C1 segment of cervical spinal cord (tissue), 14 donors: ENCODE measurements at places on chromosomes 1 and 21.

GRCh38 chr1:216222288-216222687, 201.0 kb downstream of the USH2A start:
- DNase-seq: no peak

DNA sequence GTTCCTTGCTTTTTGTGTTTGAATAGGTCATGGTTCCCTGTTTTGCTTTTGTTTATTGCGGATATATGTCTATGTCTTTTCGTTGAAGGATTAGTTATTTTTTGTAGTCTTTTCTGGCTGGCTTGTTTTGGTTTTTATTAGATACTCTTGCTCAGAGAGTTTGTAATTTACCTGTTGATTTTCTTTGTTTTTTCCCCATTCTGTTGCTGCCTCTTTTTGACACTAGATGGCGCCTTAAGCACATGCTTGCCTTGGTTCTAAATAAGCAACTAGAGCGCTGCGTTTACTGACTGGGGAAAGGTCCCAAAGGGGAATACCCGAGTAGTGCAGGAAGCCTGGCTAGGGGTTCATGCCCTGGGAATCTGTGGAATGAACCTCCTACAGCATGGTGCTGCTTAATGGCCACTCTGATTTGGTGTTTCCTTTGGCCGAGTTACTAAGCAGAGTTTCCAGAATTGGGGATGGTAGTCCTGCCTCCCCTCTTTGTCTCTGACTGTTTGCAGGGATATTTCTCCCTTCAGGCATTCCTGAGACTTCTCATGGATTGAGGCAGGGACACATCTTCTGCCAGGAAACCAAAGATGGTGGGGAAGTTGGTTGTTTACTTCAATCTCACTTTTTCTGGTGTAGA, 143.2 kb downstream of the PTPRU start:
- DNase-seq: no peak

DNA sequence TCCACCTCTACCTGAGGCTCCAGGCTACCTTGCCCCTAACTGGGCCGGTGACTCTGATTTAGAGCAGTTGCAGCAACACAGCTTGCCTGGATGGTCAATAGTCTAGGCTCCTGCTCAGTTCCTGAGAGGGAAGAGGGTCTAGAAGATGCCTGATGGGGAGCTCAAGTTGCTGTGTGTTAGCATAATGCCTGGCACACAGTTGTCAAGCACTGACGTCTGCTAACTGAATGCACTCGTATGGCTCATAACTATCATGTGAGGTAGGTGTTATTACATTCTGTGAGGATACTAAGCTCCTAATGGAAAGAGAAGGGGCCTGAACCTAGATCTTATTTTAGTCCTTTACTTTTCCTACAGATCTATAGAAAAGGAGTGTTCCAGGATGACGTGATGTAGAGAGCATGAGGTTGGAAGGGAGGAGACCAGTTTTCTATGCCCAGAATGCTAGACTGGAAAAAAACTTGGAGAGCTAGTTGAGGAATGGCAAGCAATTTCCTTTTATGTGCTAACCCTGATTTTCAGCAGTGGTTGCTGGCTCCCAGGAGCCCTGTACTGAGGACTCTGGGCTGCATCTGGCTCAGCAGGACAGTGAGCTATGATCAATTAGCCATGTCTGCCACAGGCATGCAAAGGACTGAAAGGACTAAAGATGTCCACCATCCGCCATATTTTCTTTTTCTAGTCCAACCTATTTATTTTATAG, 30.0 kb downstream of the FAM78B start:
- no peak for DNase-seq

DNA sequence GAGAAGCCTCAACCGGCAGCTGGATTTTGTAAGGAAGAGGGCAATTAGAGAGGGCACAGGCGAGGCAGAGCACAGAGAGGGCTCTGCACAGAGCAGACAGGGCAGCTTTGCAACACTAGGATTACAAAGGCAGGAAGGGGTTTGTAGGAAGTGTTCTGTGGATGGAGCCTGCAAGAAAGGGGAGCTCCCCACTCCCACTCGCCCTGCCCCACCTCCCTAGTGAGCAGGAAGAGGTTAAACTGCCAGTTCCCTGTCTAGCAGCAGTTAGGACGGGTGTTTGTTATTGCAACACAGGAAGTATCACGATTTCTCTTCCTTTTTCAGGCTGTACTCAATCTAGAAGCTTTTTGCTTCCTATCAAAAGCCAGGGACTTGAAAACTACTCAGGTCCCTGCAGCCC, 63.3 kb upstream of the LRRC8D start:
- peak; percentile 23 for DNase-seq

DNA sequence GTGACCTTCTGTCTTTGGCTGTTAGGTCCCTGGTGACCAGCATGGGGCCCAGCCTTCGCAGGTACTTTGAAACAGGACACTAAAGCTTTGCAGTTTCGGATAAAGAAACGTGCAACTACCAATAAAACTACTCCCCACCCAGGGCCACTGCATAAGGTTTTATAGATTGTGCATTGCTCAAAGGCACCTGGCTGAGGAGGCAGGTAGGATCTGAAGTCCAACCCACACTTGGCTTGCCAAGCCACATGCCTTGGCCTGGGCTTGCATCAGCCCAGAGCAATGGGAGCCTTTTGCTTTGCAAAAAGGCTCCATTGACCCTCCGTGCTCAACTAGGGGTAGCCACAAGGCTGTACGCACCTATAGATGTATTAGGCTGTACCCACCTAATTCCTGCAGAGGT, 84.4 kb upstream of the SYT6 start:
- DNase-seq: no peak

DNA sequence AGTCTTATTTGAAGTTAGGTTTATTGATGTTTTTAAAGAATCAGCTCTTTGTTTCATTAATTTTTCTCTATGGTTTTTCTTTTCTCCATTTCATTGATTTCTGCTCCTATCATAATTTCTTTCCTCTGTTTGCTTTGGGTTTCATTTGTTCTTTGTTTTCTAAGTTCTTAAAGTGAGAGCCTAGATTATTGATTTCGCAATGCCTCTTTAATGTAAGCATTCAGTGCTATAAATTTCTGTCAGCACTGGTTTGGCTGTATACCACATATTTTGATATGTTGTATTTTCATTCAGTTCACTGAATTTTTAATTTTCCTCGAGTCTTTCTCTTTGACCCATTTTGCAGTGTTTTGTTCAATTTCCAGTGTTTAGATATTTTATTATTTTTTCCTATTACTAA, 68.7 kb downstream of the DNAH14 start:
- no peak for DNase-seq

DNA sequence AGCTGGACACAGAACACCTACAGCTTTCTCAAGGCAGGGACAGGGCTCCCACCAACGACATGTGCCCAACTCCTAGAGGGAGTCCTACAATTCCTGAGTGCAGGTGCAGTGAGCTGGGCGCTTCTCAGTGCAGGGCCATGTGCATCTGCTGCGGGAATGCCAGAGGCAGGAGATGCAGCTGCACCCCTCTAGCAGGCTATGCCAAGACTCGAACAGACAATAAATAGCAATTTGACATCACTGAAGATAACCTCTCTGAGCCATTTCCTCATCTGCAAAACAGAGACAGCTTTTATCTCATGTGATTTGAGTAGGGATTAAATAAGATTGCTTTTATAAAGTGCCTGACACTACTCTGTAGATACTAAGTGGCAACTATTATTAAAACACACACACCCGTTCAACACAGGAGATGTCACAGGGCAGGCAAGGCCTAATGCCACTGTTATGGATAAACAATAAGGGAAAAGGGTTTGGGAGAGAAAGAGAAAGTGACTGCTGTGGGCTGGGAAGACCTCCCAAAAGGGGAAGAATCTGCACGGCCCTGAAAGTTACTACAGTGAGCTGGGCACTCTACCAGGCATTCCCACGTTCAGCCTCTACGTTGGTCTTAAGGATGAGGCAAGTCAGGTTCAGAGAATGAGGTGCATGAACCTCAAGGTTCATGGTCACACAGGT, 5.7 kb downstream of the SLC9A1 start:
- no peak for DNase-seq

- no peak for DNase-seq
These were observed 17.7 kb downstream of the NMNAT1 start for GRCh38 chr1:9960706-9961562.

DNA sequence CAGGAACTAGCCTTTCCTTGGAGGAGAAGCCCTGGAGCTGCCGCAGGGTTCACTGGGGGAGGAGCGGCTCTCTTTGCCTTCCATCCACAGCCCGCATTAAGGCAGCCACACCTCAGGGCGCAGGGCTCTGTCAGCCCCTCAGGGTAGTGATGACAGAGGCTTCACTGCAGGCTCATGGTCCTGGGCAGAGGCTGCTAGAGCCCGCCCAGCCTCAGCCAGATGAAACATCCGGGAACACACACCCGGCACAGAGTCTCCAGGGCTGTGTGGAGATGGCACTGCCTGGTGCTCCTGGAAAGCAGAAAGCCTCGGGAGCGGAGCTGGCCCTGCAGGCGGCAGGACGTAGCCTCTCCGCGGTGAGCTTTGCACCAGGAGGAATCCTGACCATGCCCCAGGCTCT, 29.4 kb upstream of the PEX10 start:
- peak; percentile 52 for DNase-seq

GRCh38 chr1:9110669-9111356, 18.1 kb downstream of the GPR157 start:
- peak; percentile 62 for DNase-seq

GRCh38 chr1:205942631-205943159, 561 bp downstream of the SLC26A9 start:
- no peak for DNase-seq

DNA sequence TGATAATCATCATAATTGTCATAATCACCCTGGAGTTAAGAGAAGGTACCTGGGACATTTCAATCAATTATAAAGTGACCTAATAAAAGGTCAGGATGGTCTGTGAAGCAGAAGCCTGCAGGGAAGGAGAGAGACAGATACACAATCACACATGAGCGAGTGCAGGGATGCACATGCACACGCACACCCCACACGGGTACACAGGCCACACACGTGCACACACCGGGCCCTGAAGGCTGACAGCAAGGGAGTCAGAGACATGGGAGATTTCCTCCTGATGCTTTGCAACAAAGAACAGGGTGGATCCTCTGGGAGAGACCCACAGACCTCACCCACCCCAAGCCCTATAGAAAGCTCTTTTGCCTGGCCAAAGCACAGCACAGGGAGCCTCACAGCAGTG, 82.3 kb upstream of the ZC3H12A start:
- DNase-seq: no peak

DNA sequence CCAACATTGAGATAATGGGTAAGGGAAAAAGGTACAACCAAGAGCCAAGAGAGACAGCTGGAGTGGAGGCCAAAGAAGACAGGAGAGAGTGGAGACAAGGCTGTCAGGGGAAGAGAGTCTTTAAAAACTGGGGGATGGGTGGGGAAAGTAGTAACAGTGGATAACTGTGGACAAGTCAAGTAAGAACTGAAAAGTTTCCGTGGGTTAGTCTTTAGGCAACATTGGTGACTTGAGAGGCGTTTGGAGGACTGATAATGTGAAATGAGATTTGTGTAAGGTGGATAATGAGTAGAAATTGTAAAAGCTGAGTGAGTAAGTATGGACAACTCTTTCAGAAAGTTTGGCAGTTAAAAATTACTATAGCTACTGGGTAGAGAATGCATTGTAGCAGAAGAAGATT, 10.4 kb downstream of the PPP2R5A start:
- DNase-seq: no peak

- no peak for DNase-seq
These were observed 17.6 kb upstream of the CBR3 start for GRCh38 chr21:36117286-36117741.

DNA sequence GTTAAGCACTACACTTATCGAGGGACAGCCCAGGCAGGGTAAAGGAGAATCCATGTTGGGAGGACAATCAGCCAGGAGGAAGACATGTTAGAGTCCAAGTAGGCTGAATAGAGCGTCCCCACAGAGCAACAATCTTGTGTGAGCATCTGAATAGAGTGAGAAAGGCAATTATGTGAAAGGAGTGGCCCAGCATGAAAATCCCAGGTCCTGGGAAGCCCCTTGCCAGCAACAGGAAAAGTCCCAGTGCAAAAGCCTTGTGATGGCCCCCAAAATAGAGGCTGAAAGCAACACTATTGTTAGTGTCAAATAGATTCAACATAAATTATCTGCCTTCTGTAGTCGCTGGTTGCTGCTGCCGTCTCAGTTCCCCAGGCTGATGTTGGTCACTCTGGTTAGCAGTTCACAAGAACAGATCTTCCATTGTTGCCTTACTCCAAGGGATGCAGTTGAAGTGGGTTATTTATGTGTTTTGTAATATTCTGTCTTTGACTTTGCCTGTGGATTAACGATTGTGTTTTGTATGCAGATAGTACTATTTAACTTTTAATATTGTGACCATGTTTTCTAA, 12.1 kb upstream of the ABL2 start:
- no peak for DNase-seq

GRCh38 chr1:244954359-244954758, 90.0 kb upstream of the HNRNPU start:
- no peak for DNase-seq

- peak; percentile 7 for DNase-seq
These were observed 6.6 kb upstream of the NUP133 start for GRCh38 chr1:229514578-229515275.

- DNase-seq: no peak
These were observed 10.0 kb downstream of the PDPN start for GRCh38 chr1:13593511-13594131.

GRCh38 chr21:44528634-44528995, 11.4 kb downstream of the KRTAP10-1 start:
- DNase-seq: no peak

- DNase-seq: no peak
These were observed 132.9 kb upstream of the WNT4 start for GRCh38 chr1:22275626-22276395.
